ENCODE measurements at places on chromosomes 3 and 15. TPM values are rescaled to one million over a fixed set of nuclear protein-coding genes. Genes with fewer than 3 reads are reported as not detected.

Gene FAM227B
- 8.2 TPM for total RNA-seq

Gene GPX1
- 60.0 TPM for total RNA-seq

Gene TMEM87A
- total RNA-seq: 79.1 TPM

Gene UCN2
- total RNA-seq: 2.4 TPM

Gene USP50
- total RNA-seq: not detected

Gene GCNT3
- 5.3 TPM for total RNA-seq

Gene CTXN2
- total RNA-seq: not detected

GRCh38 chr3:113829576-113830354 is 8.8 kb upstream of the GRAMD1C start:
- DNase-seq: no peak

GRCh38 chr15:89397653-89398023 is 63.0 kb upstream of the POLG start:
- DNase-seq: no peak

DNA sequence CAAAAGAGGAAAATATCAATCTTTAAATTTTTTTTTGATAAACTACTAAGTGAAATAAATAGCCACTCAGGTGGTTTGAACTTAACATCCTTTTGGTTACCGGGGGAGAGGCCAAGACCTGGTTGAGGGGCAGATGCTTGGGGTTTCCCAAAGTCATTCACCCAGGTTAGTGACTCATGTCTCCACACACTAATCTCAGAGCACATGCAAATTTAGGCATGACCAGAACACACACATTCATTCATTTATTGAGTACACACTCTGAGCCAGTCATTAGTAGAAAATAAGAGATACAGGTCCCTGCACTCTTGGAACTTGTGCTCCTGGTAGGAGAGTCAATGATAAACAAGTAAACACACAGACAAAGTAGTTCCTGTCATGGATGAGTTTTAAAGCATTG is 7.3 kb downstream of the ILDR1 start:
- DNase-seq: no peak

DNA sequence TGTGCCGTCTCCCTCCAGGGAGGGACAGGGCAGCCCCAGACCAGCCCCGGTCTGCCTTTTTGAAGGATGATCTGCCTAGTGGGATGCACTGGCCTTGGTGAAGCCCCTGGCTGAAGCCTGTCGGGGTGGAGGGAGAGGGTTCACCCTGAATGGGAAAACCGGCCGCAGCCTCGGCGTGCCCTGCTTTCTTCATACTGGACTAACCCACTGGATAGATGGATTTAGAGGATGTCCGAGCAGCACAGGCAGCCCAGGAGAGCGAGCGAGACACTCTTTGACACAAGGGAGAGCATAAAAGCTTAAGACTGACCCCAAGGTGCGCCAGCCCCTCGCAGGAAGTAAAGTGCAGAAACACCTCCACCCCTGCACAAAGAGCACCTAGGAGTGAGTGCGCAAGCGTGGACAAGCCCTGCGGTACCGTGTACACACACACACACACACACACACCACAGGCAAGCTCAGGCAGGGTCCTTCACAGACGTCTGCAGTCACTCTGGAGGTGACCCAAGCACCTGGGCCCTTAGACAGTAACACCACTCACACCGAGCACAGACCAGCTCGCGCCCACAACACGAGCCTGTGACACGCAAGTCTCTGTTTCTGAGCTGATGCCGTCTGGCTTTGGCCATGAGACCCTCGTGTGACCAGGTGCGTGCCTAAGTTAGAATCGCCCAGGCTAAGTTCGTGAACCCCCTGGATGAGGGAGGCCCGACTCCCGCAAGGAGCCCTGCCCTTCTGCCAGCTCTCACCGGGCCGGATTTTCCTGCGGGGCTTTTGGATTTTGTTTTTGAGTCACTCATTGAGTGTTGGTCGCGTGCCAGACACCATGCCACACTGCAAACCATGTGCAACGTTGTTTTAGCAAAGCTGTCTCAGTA is 11.3 kb downstream of the SEMA4B start:
- DNase-seq: peak; percentile 36

DNA sequence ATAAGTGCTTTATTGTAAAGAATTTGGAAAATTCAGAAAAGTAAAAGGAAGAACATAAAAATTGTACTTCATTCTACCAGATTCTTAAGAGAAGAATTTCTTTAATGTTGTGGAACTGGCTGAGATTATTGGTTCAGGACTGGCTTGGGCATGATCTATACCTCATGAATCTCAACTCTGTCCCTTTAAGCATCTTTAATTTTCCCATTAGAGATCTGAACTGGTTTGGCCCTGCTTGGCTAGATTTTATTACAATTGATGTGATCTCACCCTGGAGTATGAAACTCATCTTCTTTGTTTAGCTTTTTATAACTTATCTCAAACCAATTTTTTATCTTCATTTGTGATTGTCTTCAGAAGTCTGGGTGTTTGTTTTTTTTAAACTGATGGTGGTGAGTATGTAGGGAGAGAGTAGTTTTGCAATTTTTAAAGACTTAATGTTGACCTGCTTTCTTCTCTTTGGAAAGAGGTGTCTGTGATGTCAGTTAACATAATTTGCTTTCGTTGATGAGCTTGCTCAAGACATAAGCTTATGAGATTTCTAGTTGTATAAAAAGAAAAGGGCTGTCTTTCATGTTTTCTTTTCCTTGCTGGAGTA is 61.9 kb downstream of the ZNF609 start:
- no peak for DNase-seq

GRCh38 chr3:12681943-12682390 is 18.1 kb upstream of the RAF1 start:
- DNase-seq: peak; percentile 14

DNA sequence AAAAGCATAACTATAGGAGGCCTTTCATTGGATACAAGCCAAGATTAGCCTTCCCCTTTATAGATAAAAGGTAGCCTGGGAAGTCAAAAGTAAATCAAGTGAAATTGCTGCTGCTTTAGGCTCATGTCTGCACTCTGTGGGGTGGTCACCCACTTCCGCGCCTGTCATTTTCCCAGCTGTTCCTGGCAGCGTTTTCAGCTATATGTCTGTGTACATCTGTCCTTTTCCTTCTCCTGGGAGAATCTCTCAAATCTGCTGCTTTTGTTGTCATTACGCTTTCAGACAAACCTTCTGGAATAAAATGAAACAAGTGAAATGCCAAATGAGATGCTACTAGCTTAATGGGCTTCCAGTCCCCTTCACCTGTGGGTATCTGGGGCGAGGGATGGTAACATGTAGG is 211.8 kb downstream of the MCTP2 start:
- DNase-seq: peak; percentile 24

DNA sequence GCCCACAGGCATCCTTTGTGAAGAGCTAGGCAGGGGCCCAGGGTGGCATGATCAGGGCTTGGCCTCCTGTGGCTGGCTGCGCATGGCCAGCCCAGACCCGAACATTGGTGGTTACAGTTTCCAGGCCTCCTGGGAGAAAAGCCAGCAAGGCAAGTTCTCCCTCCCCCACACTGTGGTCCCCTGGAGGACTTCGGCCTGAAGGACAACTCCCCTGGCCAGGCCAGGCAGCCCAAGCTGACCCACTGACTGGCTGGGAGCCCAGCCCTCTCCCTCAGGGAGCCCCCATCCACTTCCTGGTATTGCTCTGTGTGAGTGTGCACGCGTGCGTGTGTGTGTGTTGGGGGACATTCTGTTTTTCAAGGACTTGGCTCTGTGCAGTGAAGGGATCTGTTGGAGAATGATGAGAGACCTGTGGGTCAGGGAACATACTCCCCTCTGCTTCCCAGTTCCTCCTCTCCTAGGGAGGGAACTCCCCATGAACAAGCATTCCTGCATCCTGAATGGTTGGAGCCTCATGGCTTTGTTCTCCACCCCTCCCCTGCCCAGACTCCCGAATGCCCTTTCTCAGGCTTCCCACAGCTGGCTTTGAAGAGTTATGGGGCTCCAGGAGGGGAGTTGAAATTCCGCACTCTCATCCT is 29.5 kb downstream of the CORO2B start:
- DNase-seq: peak; percentile 38

DNA sequence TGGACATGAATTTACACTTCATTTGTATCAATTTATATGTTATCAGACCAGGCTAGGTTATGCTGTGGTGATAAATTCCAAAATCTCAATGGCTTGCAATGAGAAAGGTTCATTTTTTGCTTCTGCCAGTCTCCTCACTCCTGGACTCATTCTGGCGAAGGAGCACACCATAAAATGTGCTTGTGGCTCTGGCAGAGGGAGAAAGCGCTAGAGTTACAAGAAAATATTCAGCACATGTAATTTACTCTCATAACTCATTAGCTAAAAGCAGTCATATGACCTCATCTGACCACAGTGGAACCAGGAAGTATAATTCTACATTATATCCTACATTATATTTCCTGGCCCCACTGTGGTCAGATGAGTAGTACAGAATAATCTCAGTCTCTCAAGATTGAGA is 193.8 kb downstream of the BCHE start:
- DNase-seq: no peak

GRCh38 chr15:41967506-41968206 is 4.7 kb downstream of the EHD4 start:
- no peak for DNase-seq

DNA sequence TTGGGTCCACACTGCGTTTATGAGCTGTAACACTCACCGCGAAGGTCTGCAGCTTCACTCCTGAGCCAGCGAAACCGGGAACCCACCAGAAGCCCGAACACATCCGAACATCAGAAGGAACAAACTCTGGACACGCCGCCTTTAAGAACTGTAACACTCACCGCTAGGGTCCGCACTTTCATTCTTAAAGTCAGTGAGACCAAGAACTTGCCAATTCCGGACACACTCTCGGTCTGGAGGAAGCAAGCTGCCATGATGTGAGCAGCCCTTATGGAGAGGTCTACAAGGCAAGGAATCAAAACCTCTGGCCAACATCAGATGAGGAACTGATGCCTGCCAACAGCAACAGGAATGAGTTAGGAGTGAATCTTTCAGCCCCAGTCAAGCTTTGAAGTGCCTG is 62.9 kb downstream of the SLC28A2 start:
- DNase-seq: peak; percentile 51

DNA sequence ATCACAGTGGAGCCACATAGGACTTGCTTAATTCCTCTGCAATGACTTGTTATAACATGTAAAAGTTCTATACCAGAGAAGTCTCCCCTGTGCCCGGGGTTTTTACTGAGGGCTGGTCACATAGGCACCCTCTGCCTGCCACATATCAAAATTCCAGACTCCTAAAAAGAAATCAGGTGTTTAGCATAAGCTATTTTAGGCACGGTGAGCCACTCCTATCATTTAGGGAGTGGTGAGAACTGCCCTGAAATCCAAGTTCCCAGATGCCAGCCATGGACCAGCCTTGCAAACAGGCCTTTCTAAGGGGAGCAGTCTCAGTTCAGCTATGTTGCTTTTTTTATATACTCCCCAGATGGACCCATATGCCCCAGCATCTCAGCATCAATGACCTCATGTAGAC is 130.3 kb downstream of the THSD4 start:
- DNase-seq: no peak

DNA sequence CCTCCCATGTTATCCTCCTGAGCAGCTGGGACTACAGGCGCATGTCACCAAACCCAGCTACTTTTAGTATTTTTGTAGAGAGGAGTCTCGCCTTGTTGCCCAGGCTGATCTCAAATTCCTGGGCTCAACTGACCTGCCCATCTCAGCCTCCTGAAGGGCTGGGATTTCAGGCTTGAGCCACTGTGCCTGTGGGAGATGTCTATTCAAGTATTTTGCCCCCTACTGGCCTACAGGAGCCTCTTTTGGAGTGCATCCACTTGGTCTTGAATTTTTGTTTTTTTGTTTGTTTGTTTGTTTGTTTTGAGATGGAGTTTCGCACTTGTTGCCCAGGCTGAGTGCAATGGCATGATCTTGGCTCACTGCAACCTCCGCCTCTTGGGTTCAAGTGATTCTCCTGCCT is 3.2 kb upstream of the DHX30 start:
- no peak for DNase-seq

- peak; percentile 50 for DNase-seq
Measured at GRCh38 chr3:138479438-138479863, 45.0 kb downstream of the ESYT3 start.

GRCh38 chr3:34780973-34781372 is 858.4 kb upstream of the ARPP21 start:
- no peak for DNase-seq
